Endodermal cell (in vitro differentiated cells): ENCODE measurements at places on chromosomes 2 and 18. TPM values are rescaled to one million over a fixed set of nuclear protein-coding genes. Genes with fewer than 3 reads are reported as not detected.

Gene DNAJC5G
- not detected in 2 replicates for total RNA-seq

Gene IL1RL2
- total RNA-seq = 0.19 to 0.38 TPM in 2 of 3 replicates, not detected in the other

Gene DCDC2C
- not detected in 2 replicates for total RNA-seq

Gene SFT2D3
- 5.3 and 5.5 TPM in 2 replicates for total RNA-seq

Gene CASP10
- 4.1 and 6.0 TPM in 2 replicates for total RNA-seq

Gene PID1
- 0.40 to 1.6 TPM (median 1.1 TPM) in 3 replicates for total RNA-seq

Gene TEKT4
- not detected in 2 replicates for total RNA-seq

Gene IL1F10
- not detected in 2 replicates for total RNA-seq

Gene TRIM54
- total RNA-seq = 2.2 and 3.8 TPM in 2 replicates

Gene RND3
- 1.3 to 8.4 TPM (median 2.6 TPM) in 3 replicates for total RNA-seq

Gene ROCK1
- total RNA-seq = 44.0 to 55.1 TPM (median 54.2 TPM) in 3 replicates

Gene RAD51AP2
- not detected in 2 replicates for total RNA-seq

Gene ZSWIM2
- total RNA-seq = not detected in 3 replicates

Gene ERBB4
- 154 to 486 TPM (median 166 TPM) in 3 replicates for total RNA-seq

Gene FSIP2
- 4.8 and 6.7 TPM in 2 replicates for total RNA-seq

Gene ATP6V1C2
- total RNA-seq = 0.26 and 0.27 TPM in 2 replicates

Gene TMEM17
- 1.7 to 2.1 TPM (median 1.8 TPM) in 3 replicates for total RNA-seq

Gene KCNS3
- total RNA-seq = 10.7 and 15.2 TPM in 2 replicates

Gene SERPINB4
- 0.24 and 0.54 TPM in 2 replicates for total RNA-seq

Gene RUFY4
- total RNA-seq = not detected in 3 replicates

Gene AAK1
- 29.2 and 30.5 TPM in 2 replicates for total RNA-seq

Gene CNDP1
- 0.21 to 0.42 TPM in 2 of 3 replicates, not detected in the other for total RNA-seq

Gene RGPD3
- 0.28 to 0.49 TPM (median 0.44 TPM) in 3 replicates for total RNA-seq

Gene KRTCAP3
- 25.9 to 29.7 TPM (median 27.0 TPM) in 3 replicates for total RNA-seq

Gene CRYBA2
- total RNA-seq = 1.3 to 2.6 TPM (median 1.4 TPM) in 3 replicates

Gene PRSS56
- total RNA-seq = not detected in 3 replicates

Gene ALPI
- total RNA-seq = not detected in 2 replicates

Gene CDKL4
- 0.24 TPM in 1 of 2 replicates, not detected in the other for total RNA-seq

Gene COL6A3
- total RNA-seq = 0.27 to 0.56 TPM (median 0.40 TPM) in 3 replicates

Gene GALR1
- 0.05 TPM in 1 of 3 replicates, not detected in the others for total RNA-seq

Gene AQP4
- total RNA-seq = 2.0 and 2.1 TPM in 2 replicates

Gene PFN4
- 0.52 TPM in 1 of 2 replicates, not detected in the other for total RNA-seq

Gene RRM2
- 151 and 157 TPM in 2 replicates for total RNA-seq

Gene VWC2L
- total RNA-seq = not detected in 3 replicates

Gene GPR45
- not detected in 2 replicates for total RNA-seq

Gene GKN2
- total RNA-seq = not detected in 2 replicates

Gene CFAP210
- 0.70 and 1.8 TPM in 2 replicates for total RNA-seq

Gene ASNSD1
- total RNA-seq = 32.0 to 56.2 TPM (median 54.9 TPM) in 3 replicates

Gene WDR54
- 43.1 and 44.5 TPM in 2 replicates for total RNA-seq

Gene TUBA4B
- total RNA-seq = not detected in 3 replicates

Gene FBLN7
- total RNA-seq = 3.6 and 4.0 TPM in 2 replicates

Gene ABCB11
- 0.04 and 0.09 TPM in 2 replicates for total RNA-seq

Gene INPP5D
- total RNA-seq = 0.66 to 1.4 TPM (median 1.2 TPM) in 3 replicates

Gene CFAP53
- 0.66 to 1.2 TPM (median 1.0 TPM) in 3 replicates for total RNA-seq

Gene SCTR
- total RNA-seq = 0.38 to 0.93 TPM (median 0.49 TPM) in 3 replicates

Gene REG3A
- total RNA-seq = not detected in 2 replicates
